ENCODE measurements at places on chromosomes 2 and 18. TPM values are rescaled to one million over a fixed set of nuclear protein-coding genes. Genes with fewer than 3 reads are reported as not detected.

DSC3 gene
- 0.13 TPM for total RNA-seq

PAIP2B gene
- 0.27 TPM for total RNA-seq

TEKT4 gene
- not detected for total RNA-seq

IL36G gene
- not detected for total RNA-seq

LYPD6B gene
- total RNA-seq, result not detected

All from mammary microvascular endothelial cell (primary cell).